ENCODE measurements at places on chromosomes 16 and 17. TPM values are rescaled to one million over a fixed set of nuclear protein-coding genes. Genes with fewer than 3 reads are reported as not detected.

DNA sequence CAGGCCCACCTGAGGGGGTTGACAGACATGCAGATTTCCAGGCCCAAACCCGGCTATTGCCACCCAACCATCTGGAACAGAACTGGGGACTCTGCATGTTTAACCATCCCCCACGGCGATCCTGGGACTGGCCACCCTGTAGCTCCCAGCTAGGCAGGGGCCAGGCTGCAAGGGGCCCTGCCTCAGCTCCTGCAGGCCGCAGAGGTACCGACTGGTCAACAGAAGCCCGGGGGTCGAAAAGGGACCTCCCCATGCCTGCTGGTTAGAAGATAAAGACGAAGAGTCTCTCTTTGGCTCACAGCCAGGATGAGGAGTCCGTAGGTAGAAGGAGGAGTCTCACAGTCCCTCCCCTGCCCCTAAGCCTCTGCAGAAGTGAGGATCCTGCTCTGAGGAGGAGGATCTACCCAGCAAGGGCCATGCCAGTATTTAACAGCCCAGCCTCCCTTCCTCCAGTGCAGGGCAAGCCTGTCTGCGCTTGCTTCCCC lies 223.4 kb upstream of the TNRC6C start:
- no peaks in the 10 kb centered on the region for H3K36me3 ChIP-seq
- no peaks in the 10 kb centered on the region for H3K27me3 ChIP-seq
- no peak for DNase-seq
- peak overlapping the region; percentile 83 for H3K27ac ChIP-seq

DNA sequence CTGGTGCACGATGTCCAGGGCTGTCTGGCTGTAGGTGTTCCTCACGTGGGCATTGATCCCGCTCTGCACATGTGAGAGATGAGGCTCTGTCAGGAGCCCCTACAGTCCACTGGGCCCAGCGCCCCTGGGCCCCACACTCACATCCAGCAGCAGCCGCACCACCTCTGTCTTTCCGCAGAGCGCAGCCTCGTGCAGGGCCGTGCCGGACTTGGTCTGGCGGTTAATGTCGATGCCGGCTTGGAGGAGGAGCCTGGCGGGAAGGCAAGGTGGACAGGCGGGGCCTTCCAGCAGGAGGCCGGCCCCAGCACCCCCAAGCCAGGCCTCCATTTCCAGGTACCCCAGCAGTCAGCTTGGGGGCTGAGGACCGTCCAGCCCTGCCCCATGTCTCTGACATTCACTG lies 9.2 kb downstream of the CASKIN1 start:
- H3K4me3 ChIP-seq: no peak overlapping the region
- no peaks in the 10 kb centered on the region for H3K27me3 ChIP-seq
- no peaks in the 10 kb centered on the region for H3K36me3 ChIP-seq

DNA sequence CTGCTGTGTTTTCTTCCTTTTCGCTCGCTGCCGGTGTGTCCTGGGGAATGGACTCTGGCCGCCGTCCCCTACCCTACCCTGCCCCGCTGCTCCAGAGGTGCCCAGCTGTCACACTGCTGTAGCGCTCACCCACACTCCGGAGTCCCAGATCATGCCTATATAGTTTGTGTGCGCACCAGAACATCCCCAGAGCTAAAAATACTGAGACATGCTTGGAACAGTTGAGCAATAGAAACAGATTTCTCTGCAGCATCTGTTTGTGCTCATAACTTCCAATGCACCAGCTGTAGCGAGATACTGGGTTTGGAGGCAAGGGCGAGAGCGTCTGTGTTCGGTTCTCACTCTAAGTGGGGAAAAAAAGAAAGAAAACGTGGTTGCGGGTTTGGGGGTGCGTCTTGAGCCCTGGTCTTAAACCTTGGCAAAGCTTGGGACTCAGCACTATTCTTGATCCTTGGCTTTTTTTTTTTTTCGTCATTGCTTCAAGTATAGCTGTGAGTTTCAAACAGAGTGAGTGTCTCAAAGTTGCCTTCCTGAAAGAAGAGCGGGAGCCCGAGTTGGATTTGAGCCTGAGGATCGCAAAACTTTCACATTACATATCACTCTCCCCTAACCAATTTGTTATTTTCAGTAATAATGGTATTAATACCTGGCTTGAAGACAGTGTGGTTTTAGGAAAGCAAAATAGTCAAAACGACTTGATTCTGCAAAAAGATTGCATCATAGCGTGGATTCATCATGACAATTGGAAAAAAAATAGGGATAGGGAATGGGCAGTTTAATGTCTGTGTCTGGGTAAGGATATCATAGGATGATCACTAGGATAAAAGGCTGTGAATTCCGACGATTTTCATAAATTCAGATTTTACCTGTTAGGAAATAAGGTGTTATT lies 621 bp downstream of the KCNJ2 start:
- peak overlapping the region; percentile 71 for H3K4me3 ChIP-seq
- no peak for DNase-seq
- no peak overlapping the region for H3K27ac ChIP-seq
- no peaks in the 10 kb centered on the region for H3K27me3 ChIP-seq
- no peaks in the 10 kb centered on the region for H3K4me1 ChIP-seq

DNA sequence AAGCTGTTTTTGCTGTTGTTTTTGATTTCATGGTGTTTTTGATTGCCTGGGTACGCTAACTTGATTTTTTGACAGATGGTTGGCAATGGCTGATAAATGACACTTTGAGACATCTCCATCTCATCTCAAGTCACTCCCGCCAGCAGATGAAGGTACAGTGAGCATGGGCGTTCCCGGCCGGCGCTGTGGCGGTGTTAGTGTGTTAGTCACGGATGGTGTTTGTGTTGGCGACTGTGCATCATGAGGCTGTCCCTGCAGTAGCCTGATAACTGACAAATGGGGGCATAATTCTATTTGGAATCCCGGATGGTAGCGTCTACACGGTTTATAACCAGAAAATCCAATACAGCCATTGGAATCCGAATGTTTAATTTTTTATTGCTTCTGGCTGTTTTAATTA lies 81.6 kb upstream of the ZNF750 start:
- no peaks in the 10 kb centered on the region for H3K36me3 ChIP-seq
- peak; percentile 42 for DNase-seq
- no peak overlapping the region for H3K4me3 ChIP-seq
- no peaks in the 10 kb centered on the region for H3K4me1 ChIP-seq
- no peak overlapping the region for H3K27ac ChIP-seq

DNA sequence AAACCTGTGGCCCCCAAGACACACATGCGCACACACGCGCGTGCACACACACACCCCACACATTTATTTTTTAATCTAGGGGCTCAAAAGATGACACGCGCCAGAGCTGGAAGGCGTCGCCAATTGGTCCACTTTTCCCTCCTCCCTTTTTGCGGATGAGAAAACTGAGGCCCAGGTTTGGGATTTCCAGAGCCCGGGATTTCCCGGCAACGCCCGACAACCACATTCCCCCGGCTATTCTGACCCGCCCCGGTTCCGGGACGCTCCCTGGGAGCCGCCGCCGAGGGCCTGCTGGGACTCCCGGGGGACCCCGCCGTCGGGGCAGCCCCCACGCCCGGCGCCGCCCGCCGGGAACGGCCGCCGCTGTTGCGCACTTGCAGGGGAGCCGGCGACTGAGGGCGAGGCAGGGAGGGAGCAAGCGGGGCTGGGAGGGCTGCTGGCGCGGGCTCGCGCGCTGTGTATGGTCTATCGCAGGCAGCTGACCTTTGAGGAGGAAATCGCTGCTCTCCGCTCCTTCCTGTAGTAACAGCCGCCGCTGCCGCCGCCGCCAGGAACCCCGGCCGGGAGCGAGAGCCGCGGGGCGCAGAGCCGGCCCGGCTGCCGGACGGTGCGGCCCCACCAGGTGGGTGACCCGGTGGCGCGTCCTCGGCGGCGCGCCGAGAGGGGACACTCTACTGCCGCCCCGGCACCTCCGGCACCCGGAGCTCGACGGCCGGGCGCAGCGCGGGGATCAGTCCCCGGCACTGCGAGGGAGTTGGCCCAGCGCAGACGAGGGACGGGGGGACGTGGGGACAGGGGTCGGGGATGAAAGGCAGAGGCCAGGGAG lies at the start of gene STAT5A:
Gene STAT5A, plus strand, starts transcription at position 522 of the 826 bp plus-strand sequence. CDS start 914 bp downstream, outside the sequence.
- H3K27ac ChIP-seq: peak within 1 kb of the TSS; percentile 71
- no peaks in the 10 kb centered on the region for H3K4me1 ChIP-seq
- H3K27me3 ChIP-seq: no peaks in the 10 kb centered on the region

DNA sequence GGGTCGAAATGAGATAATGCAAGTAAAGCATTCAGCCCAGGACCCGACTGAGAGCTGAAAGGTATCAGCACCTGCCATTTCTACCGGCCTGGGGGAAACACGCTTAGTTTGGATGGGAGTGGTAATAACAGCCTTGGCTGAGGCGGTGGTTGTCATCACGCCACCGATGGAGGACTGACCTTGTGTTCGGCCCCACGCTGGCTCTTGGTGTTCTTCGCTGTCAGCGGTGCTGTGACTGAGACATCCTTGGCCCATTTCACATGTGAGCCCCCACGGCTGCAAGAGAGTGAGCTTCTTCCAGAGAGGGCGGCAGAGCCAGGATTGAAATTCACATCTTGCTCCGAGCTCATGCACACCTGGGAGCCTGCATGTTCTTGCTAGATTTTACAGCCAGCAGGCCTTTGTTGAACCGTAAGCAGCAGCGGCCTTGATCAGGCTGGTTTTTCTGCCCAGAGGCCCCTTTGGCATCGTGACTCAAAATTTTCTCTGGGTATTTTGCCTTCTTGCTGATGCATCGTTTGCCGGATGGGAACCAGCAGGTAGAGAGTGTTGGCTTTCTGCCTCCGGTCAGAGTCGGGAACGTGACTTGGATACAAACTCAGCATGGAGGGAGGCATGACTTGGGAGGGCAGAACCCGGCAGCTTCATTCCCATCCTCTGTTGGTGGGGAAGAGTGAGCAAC lies 341.5 kb downstream of the SNX29 start:
- no peaks in the 10 kb centered on the region for H3K36me3 ChIP-seq
- no peaks in the 10 kb centered on the region for H3K4me1 ChIP-seq
- no peak for DNase-seq
- no peak overlapping the region for H3K27ac ChIP-seq
- no peaks in the 10 kb centered on the region for H3K27me3 ChIP-seq

GRCh38 chr17:75182319-75182568 lies 515 bp downstream of the SUMO2 start:
- H3K36me3 ChIP-seq: no peaks in the 10 kb centered on the region
- peak overlapping the region; percentile 43 for H3K27ac ChIP-seq
- H3K27me3 ChIP-seq: no peaks in the 10 kb centered on the region
- H3K4me3 ChIP-seq: peak overlapping the region; percentile 85

GRCh38 chr16:56422896-56423441 lies 2.4 kb downstream of the AMFR start:
- no peak overlapping the region for H3K27ac ChIP-seq
- H3K36me3 ChIP-seq: no peaks in the 10 kb centered on the region
- no peaks in the 10 kb centered on the region for H3K27me3 ChIP-seq
- H3K4me1 ChIP-seq: peaks cover 16% of the 10 kb centered on the region
- H3K4me3 ChIP-seq: no peak overlapping the region
- DNase-seq: no peak

DNA sequence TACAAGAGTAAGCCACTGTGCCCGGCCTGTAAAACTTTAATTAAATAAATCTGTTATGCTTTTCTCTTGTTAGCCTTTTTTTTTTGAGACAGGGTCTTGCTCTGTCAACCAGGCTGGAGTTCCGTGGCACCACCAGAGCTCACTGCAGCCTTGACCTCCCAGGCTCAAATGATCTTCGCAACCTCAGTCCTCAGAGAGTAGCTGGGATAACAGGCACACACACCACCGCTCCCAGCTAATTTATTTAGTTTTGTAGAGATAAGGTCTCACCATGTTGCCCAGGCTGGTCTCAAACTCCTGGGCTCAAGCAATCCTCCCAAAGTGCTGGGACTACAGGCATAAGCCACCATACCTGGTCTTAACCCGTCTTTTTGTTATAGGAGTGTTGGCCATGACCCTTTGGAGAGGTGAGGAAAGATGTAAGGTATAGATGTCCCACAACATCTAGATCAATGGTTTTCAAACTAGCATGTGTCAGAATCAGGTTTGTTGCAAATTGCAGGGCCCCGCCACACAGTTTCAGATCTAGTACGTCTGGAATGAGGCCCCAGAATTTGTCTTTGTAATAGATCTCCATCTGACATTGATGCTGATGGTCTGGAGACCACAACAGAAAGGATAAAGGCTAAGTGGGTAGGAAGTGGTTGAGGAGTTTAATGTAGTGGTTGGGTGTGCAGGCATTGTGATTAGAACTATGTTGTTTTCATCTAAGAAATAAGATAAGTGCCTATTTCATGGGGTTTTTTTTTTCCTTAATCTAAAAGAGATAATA lies 4.3 kb upstream of the GGA2 start:
- H3K4me1 ChIP-seq: no peaks in the 10 kb centered on the region
- DNase-seq: peak; percentile 5
- no peaks in the 10 kb centered on the region for H3K27me3 ChIP-seq
- H3K36me3 ChIP-seq: peaks cover 2% of the 10 kb centered on the region
- H3K27ac ChIP-seq: no peak overlapping the region

- no peaks in the 10 kb centered on the region for H3K36me3 ChIP-seq
- peak; percentile 78 for DNase-seq
- H3K27me3 ChIP-seq: no peaks in the 10 kb centered on the region
- peak overlapping the region; percentile 18 for H3K4me3 ChIP-seq
- no peaks in the 10 kb centered on the region for H3K4me1 ChIP-seq
Observed at GRCh38 chr17:29176558-29177351, 3.4 kb downstream of the MYO18A start.

- H3K27ac ChIP-seq: no peak within 1 kb of the TSS
- H3K27me3 ChIP-seq: peaks cover 2% of the 10 kb centered on the region
- peak; percentile 78 for DNase-seq
- no peaks in the 10 kb centered on the region for H3K36me3 ChIP-seq
Observed at GRCh38 chr17:5115673-5116651, at the start of gene USP6. USP6 (plus strand) TSS chr17:5116032; CDS start chr17:5130368, 14,336 bp downstream.

- H3K27me3 ChIP-seq: no peaks in the 10 kb centered on the region
- DNase-seq: no peak
- H3K4me1 ChIP-seq: no peaks in the 10 kb centered on the region
- H3K36me3 ChIP-seq: no peaks in the 10 kb centered on the region
- H3K4me3 ChIP-seq: no peak overlapping the region
Observed at GRCh38 chr16:66857437-66857836, 13.2 kb downstream of the CA7 start.

DNA sequence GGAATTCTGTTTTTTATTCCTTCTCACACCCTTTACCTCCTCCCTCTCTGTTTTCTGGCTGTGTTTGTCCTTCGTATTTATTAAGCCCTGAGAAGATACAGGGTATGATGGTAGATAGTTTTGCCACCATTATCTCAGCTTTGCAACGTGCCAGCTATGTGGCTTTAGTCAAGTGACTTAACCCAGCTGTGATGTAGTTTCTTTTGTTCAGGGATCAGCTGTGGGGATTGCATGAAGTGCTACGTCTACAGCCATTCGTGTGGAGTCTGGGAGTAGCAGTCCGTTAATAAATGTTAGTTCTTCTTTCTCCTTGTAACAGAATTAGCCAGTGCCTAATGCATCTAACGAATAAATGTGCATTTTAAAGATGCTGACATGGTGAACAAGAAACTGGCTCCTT lies 128.4 kb downstream of the HAPSTR1 start:
- no peaks in the 10 kb centered on the region for H3K36me3 ChIP-seq
- H3K27ac ChIP-seq: no peak overlapping the region
- DNase-seq: no peak

The PHF23 gene
- total RNA-seq: 30.8 TPM

The GCGR gene
- 0.39 TPM for total RNA-seq

The RFNG gene
- total RNA-seq: 28.2 TPM

The DLX3 gene
- 0.18 TPM for total RNA-seq

The ABCC12 gene
- not detected for total RNA-seq

The NOTUM gene
- total RNA-seq: not detected

The DHRS7C gene
- total RNA-seq: not detected

All from aorta (tissue), 5 donors.